Activated T-helper 9 cell treated with anti-CD3 and anti-CD28 coated beads, Interleukin-2, amount 50 U/mL, for 16 hours (primary cell): ENCODE measurements at places on chromosomes 5 and 9.

DNA sequence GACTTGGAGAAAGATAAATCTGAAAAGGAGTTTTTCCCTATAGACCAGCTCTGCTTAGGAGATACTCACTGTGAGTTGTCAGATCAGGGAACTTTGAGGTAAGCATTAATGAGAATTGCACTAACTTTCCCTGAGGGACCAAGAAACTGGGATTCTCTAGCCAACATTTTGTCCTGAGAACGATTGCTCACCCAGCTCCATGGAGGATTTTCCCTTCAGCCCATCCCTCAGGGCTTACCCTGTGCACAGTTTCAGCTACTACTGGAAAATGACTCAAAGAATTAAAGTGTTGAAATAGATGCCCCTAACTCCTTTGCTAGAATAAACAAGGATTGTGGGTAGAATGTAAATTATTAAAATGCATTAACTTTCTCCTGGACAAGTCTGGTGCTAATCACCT, 237.2 kb upstream of the IL12B start:
- DNase-seq: no peak

DNA sequence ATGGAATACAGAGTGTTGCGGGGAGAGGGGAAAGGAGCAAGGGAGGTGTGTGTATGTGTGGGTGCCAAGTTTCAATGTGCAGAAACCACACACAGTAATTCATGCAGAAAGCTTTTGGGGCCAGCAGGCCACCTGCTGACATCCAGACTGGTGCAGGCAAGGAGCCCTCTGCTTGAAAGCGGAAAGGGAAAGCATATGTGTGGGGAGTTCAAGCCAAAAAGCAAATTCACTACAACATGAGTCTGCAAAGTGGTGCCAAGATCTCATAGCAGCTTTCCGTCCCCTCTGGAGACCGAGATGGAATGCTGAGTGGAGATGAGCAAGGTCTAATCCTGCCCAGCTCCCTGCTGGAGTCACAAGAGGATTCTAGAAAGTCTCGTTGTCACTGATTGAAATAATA, 159.7 kb upstream of the VLDLR start:
- DNase-seq: no peak

DNA sequence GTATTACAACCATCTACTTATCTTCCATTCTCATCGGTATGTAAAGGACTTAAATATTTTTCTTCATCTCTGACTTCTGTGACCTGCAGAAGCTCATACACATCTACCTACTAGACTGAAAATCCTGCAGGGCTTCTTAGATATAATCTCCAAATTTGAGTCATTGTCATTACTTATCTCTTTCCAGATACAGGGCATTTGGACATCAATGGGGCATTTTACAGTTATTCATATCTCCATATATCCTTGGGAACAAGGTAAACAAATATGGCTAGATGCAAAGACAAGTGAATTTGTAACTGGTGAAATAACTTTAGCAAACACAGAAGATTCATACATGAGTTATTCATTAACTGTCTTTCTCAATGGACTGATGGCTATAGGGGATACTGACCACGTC, 37.7 kb upstream of the IL7R start:
- DNase-seq: no peak

- no peak for DNase-seq
Observed at GRCh38 chr5:59034498-59035186, 451.8 kb downstream of the RAB3C start.

DNA sequence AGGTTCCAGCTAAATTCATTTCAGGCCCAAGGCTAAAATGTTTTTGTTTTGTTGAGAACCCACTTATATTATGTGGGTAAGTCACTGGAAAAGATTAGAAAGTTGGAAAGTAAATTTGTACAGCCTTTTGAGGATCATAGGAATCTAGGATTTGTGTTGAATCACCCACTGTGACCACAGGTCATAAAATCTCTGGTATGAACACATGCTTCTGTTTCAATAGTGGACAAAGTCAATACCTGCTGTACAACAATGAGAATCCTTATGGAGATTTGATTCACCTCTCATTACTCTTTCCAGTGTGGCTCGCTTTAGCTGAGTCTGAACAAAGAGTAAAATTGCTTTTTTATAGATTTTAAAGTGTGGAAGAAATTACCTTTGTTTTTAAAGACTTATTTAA, 369.5 kb downstream of the TMEM167A start:
- no peak for DNase-seq

GRCh38 chr5:74126294-74126693, 500.3 kb downstream of the ARHGEF28 start:
- DNase-seq: no peak
